ENCODE measurements at places on chromosomes 6 and 20.
A peak's percentile ranks its signal among the peaks of the same experiment; 100 is the strongest.

DNA sequence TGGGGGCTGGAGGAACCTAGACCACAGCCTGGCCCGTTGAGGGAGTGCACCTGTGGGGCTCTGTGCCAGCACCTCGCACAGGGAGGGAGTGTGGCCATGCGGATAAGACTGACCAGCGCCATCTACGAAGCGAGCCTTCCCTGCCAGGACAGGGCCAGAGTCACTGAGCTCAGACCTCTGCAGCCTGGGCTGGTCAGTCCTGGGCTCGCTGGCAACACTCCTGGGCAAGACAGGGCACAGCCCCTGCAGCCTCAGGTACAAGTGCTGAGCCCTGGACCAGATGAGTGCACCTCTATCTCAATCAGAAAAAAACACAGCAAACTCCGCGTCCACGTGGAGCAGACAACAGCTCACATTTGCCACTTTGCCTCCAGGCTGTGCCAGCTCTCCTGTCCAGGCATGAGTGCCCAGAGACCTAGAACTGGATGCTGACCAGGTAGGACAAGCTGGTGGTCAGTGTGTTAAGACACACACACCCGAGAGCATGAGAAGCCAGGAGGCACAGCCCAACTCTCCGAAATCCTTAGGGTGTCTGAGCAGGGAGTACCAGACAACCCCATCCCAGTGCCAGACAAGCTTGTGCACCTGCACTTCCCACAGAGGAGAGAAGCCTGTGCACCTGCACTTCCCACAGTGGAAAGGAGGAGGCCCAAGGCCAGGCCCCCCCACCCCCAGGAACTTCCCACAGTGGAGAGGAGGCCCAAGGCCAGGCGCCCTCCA, 4.9 kb downstream of the ARFRP1 start:
- no peak for DNase-seq

DNA sequence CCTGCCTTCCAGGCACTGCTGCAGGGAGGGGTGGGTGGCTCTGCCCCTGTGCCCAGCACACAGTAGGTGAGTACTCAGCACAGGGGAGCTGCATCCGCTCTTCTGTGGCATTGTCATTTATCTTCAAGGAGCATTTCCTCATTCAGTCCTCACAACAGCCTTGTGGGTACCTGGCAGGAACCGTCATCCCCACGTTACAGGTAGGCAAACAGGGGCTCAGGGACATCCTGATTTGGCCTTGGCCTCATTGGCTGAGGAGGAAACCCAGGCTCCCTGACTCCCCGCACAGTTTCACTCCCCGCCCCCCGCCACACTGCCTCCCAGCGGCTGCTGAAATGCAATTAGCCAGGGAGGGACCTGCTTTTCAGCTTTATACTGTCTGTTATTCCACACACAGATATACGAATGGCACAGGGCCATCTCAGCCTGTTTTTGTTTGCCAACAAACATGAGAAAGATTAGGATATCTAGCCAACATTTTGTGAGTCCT, 24.2 kb upstream of the PNPLA1 start:
- DNase-seq, result peak; percentile 15

- DNase-seq, result no peak
These were observed 35.0 kb upstream of the BTBD3 start for GRCh38 chr20:11882651-11883050.

- DNase-seq, result no peak
These were observed 3.9 kb upstream of the OTOR start for GRCh38 chr20:16744178-16744807.

- DNase-seq, result no peak
These were observed 459.7 kb upstream of the HTR1E start for GRCh38 chr6:86477500-86478148.

DNA sequence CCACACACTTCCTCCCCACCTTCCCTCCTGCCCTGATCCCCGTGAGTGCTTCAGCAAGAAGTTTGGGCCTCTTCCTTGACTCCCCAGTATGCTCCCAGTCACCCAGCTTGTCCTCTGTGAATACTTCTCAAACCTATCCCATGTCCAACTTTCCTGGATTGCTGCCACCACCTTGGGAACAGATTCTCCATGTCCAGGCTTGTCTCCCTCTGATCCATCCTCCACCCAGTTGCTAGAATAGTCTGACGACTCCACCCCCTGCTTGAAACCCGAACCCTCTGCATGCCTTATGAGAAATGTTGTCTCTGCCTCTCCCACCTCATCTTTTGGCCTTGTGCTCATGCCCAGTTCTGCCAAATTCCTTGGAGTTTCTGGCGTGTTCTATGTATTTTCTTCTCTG, 108.0 kb downstream of the PPP1R14C start:
- DNase-seq, result no peak

- DNase-seq, result no peak
These were observed 204.3 kb upstream of the PRSS16 start for GRCh38 chr6:27043244-27043643.

DNA sequence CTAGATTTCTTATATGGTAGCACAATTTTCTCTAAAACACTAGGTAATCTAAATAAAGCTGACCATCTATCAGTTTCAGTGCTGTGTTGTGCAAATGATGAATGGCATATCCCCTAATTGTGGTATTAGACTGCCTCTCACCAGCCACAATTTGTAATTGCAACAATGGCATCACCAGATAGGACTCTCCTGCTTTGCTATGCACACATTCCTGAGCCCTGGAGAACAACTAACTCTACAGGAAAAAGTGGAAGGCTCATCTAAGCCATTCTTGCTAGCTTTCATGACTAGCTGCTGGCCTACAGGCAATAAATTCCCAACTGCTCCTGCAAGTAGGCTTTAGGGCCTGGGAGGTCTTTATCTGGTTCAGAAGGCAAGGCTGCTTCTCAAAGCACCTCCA, 974.1 kb downstream of the EYS start:
- DNase-seq, result no peak

GRCh38 chr6:159968295-159969203, at the start of gene IGF2R:
Gene IGF2R (plus strand): TSS chr6:159969082. CDS start chr6:159969247, 165 bp downstream.
- peak; percentile 95 for DNase-seq

Data from naive thymus-derived CD8-positive, alpha-beta T cell (primary cell).